Fibroblast of the aortic adventitia (primary cell): ENCODE measurements at places on chromosomes 11 and 22. TPM values are rescaled to one million over a fixed set of nuclear protein-coding genes. Genes with fewer than 3 reads are reported as not detected.

OR52N4 gene
- not detected in 2 replicates for total RNA-seq

- DNase-seq: no peak
Measured at GRCh38 chr11:127997594-127997993, 589.8 kb downstream of the ETS1 start.

GRCh38 chr11:9760193-9760575 lies 96.3 kb downstream of the SWAP70 start:
- peak; percentile 97 for DNase-seq

DNA sequence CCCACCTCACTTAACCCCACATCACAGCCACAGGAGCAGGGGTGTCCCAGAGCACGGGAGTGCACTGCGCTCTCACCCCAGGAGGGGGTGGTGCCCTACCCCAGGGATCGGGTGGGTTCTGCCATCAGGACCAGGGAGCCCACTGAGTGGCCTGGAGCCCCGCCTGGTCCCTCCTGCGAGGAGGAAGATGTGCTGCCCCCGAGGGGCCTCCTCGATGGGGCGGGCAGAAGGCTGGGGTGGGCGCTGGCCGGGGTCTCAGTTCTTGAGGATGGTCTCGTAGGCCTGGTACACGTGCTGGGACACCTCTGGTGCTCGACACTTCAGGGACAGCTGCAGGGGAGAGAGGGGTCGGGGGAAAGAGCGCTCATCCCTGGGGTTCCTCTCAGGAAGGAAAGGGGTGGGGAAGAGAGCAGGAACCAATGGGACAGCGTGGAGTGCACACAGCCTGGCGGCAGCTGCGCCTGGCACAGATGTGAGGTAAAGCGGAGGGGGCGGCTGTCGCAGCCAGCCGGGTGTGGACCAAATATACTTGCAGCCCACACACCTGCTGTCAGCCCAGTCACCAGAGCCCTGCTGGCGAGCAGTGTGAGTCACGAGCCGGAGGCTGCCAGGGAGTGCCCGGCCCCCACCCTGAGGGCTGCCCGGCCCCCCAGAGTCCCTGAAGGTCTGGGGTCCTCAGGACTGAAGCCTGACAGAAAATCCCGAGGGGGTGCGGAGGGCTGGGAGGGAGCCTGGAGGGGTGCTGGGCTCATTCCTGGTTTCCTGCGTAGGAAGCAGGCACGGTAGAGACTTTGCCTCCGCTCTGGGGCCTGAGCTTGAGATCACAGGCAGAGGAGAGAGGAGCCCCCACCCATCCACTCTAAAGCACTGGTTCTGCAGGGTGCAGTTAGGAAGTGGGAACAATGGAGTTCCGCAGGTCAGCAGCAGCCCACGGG lies 13.3 kb upstream of the RASL10A start:
- no peak for DNase-seq
